Activated CD4-positive, alpha-beta T cell treated with anti-CD3 and anti-CD28 coated beads for 48 hours (primary cell): ENCODE measurements at places on chromosomes 6 and 20.

GRCh38 chr6:25089442-25089841, 153.7 kb upstream of the RIPOR2 start:
- no peak for DNase-seq

- no peak for DNase-seq
These were observed 11.2 kb downstream of the SUPT3H start for GRCh38 chr6:45366534-45366933.

DNA sequence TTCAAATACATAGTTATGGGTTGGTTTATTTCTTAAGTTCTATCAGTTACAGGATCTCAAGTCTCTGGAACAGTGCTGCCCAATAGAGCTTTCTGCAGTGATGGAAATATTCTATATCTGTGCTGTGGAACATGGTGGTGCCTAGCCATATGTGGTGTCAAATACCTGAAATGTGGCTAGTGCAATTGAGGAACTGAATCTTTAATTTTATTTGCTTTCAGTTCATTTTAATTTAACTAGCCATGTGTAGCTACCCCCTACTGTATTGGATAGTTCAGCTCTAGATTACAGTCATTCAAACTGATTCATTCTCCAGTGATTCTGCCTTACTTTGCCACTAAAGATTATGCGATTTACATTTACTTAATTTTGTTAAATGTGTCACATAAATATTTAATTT, 503.2 kb downstream of the CDKAL1 start:
- no peak for DNase-seq

DNA sequence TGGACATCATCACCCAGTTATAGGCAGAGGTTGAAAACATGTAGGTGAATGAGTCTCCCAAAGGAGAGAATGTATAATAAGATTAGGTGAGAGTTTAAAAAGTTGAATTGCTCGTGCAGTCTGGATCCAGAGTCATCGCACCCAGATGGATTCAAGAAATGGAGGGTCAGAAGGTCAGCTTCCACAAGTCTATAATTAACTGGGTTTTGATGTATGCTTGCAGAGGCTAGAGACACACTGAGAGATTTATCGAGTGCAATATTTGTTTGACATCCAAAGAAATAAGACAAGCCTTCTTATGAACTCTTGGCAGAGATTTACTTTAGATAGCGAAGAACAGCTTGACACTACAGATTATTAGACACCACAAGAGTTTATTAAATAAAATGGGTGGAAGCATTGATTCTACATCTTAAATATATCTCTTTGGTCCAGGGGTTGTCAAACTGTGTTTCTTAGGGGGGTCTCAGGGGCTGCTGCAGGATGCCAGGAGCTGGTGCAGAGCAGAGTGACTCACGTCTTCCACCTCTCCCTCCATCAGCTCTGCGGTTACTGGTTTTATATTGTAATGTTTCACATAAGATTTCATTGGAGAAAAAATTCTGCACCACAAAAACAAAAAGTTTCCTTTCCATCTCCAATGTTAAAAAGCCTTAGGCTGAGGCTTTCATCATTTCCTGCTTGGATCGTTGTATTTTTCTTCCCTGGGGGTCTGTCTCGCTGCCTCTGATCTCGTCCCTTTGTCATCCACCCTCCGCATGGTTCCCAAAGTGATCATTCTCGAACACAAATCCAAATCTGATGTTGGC, 176.2 kb upstream of the AHI1 start:
- DNase-seq, result peak; percentile 16

- DNase-seq, result no peak
These were observed 220.9 kb downstream of the KIF16B start for GRCh38 chr20:16352321-16352720.

- no peak for DNase-seq
These were observed 60.8 kb downstream of the PRDM1 start for GRCh38 chr6:106146852-106147351.

- DNase-seq, result no peak
These were observed 402.9 kb upstream of the RUNX2 start for GRCh38 chr6:44925100-44925739.

DNA sequence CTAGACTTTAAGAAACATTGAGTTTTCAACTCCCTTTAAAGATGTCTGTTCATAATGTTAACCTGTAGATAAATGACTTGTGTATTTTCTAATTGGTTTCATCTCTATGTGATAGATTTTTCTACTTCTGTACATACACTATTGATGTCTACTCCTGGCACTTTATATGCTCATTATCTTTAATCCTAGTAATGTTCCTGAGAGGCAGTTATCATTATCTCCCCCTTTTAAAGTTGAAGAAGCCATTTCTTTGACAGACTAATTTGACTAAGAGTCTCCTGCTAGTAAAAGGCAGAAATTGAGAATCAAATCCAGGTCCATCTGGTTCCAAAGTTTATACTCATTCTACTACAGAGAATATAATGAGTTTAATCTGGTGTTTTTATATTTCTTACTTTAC, 137.2 kb upstream of the SAMD5 start:
- no peak for DNase-seq

DNA sequence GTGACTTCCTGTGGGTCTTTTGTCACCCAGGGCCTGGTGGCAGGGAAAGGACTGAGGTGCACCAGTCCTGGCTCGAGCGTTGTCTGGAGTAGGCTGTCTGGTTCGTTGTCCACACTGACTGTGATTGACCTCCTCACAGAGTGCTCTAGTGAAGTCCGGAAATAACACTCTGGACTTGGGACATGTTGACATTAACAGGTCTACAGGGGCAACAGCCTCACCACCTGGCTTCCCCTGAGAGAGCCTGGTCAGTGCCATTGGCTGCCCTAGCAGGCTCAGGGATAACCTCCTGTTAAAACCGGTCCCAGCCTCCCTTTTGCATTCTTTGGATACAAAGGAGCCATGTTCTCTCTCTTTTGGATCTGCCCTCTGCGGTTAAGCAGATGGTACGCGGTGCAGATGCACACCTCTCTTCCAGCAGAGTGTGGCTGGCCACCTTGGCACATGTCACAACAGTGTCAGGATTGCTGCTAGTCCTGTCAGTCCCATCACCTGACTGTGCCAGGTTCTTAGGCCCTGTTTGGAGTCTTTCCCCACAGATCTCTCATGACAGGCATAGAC, 46.2 kb downstream of the CDS2 start:
- DNase-seq, result no peak
